CD4-positive, alpha-beta T cell treated with Interleukin-15 for 1 hour (primary cell): ENCODE measurements at places on chromosomes 13 and 19.

DNA sequence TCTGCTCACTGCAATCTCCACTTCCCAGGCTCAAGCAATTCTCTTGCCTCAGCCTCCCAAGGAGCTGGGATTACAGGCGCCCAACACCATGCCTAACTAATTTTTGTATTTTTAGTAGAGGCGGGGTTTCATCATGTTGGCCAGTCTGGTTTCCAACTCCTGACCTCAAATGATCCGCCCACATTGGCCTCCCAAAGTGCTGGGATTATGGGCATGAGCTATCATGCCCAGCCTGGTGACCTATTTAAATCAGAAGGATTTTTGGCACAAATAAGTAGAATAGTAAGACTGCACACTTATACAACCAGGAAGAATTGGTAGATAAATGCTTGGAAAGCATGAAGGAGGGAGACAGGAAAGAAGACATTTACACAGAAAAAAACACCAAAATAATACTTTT, 53.4 kb upstream of the AKAP11 start:
- no peak for DNase-seq

GRCh38 chr13:59088716-59089115, 1075.0 kb downstream of the DIAPH3 start:
- no peak for DNase-seq

DNA sequence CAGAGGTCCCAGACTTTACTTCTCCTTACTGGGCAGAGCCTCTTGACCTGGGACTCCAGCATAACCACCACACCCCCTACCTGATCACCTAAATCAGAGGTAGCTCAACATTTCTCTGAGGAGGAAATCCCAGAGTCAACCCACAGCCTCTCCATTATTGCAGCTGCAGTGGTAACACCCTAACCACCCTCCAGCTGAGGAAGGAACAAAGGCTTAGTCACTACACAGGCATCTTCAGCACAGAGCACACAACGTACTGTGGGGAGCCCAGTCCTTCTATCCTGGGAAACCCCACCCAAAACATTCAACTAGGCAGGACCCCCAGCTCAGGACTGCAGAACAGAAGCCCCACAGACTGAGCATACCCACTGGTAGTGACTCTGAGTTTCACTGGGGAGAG, 824.7 kb upstream of the SLITRK5 start:
- no peak for DNase-seq

- no peak for DNase-seq
These were observed 771.8 kb upstream of the SLITRK1 start for GRCh38 chr13:84653915-84654534.

DNA sequence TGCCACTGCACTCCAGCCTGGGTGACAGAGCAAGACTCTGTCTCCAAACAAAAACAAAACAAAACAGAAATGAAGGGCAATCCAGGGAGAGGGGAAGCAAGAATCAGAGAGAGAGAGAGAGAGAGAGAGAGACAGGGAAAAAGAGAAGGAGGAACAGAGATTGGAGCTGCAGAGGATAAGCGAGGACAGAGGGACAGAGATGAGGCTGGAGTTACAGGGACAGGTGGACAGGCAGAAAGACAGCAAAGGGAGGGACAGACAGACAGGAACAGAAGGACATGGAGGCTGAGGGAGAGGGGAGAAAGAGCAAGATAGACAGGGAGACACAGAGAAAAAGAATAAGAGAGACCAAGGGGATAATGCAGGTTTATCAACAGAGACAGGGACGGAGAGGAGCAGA, 1.3 kb upstream of the CRX start:
- DNase-seq: no peak

GRCh38 chr19:1394252-1395193, 6.8 kb downstream of the GAMT start:
- DNase-seq: no peak

DNA sequence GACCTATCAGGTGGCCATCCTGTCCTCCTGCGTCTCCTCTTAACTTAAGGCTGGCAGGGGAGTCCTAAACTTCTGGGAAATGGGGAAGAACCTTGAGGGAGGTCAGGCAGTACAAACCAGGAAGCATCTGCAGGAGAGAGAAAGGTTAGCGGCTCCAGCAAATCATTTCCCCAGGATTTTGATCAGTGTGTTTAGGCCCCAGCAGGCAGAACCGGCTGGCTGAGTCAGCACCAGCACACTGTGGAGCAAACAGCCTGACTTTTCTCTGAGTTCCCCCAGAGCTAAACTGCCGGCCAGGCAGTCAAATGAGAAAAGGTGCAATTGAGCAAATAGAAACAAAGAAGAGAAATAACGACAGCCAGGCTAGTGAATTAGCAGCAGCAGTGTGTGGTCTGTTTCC, 46.7 kb upstream of the MEDAG start:
- no peak for DNase-seq

GRCh38 chr13:109880371-109881346, 94.3 kb upstream of the IRS2 start:
- no peak for DNase-seq

GRCh38 chr13:70171151-70171550, 62.9 kb upstream of the KLHL1 start:
- DNase-seq: no peak

DNA sequence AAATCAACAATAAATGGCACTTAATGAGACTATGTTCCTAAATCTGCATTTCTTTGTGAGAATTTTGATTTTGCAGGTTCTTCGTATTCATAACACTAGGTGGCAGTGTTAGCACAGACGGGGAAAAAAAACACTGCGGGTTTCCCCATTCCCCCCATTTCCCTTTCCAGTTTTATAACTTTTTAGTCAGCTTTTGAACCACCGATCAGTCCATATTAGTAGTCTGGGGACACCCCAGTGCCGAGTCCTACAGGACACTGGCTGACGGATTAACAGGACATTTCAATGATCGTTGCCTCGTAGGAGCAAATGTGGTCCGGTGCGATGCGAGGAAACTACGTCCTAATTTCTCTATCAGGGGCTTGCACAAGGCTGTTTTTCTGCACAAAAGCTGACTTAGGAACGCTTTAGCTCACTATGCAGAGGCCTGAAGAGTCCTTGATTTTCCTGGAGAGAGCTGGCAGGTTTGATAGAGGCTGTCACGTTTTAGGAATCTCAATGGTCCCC, 234.3 kb downstream of the LMO7 start:
- no peak for DNase-seq

DNA sequence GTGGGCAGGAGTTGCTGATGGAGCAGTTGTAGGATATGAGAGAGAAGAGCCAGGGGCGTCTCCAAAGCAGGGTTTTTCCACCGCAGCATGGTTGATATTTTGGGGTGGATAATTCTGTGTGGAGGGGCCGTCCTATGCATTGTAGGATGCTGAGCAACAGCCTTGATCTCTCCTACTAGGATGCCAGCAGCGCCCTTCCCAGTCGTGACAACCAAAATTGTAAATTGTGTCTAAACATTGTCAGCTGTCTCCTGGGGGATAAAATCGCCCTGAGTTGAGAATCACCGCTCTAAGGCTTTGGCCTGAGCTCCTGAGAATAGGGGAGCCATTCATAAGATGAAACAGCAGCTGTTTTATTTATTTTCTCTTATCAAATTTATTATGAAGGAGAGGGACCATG, 4.2 kb downstream of the CACNG8 start:
- no peak for DNase-seq

- no peak for DNase-seq
These were observed 1247.6 kb upstream of the MIR17HG start for GRCh38 chr13:90099847-90100246.

GRCh38 chr19:54795758-54796157, 7.7 kb upstream of the KIR2DL4 start:
- DNase-seq: no peak

DNA sequence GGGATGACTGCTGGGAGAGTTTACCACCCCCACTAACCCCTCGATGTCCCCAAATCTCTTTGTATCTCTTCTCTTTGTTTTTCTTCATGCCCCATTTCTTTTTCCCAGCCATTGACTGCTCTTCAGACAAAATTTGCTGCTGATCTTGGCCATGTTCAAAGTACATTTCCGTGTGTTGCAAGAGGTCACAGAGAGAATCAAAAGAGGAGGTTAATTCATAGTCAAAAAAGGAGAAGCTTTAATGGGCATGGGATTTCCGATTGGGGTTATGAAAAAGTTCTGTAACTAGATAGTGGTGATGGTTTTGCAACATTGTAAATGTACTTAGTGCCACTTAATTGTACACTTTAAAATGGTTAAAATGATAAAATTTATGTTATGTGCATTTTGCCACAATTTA, 121.1 kb downstream of the FLT1 start:
- DNase-seq: no peak

- DNase-seq: no peak
These were observed 5.1 kb downstream of the BCL3 start for GRCh38 chr19:44753626-44753931.

DNA sequence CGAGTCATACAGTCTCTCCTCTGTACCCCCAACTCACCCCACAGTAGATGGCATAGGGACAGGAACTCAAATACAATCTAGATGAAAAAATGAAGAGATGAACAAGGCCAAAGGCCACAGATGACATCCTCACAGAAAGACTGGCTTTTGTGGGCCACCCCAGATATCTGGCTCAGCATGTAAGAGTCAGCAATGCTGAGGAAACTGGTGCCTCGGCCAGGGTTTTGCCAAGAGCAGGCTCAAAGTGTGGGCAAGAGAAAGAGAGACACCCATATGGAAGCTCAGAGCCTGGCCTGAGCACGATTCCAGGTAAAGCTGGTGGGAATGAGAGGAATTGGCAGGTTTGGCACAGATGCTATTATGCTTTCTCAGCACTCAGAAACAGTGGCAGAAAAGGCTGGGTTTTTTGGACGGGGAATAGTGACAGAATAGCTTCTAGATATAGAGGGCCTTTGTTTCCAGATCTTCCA, 460.6 kb downstream of the FOXO1 start:
- no peak for DNase-seq

GRCh38 chr19:51138549-51138979, 3.5 kb upstream of the SIGLEC7 start:
- peak; percentile 61 for DNase-seq

GRCh38 chr13:43787518-43787891, 733 bp upstream of the ENOX1 start:
- DNase-seq: no peak

GRCh38 chr13:39959497-39960144, 304.2 kb downstream of the COG6 start:
- DNase-seq: no peak

GRCh38 chr19:44303320-44303719, 1.5 kb downstream of the ZNF235 start:
- no peak for DNase-seq

GRCh38 chr19:46076951-46077814, 36.4 kb upstream of the IGFL4 start:
- DNase-seq: no peak

DNA sequence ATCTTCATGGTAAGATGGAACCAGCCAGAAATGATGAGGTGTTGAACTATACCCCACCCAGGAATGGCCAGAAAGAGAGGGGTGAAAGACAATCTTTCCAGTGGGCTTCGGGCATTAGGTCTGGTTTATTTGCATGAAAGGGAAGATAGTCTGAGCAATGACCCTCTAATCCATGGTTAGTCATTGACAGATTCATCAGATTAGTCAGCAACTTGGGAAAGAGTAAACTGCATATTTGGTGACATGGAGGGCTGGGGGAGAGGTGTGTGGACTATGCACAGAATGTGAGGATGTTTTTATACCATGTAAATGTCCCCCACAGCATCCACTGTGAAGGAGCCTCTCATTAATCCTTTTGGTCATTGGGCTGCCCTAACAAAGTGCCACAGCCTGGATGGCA, 30.1 kb upstream of the USP12 start:
- DNase-seq: no peak

- DNase-seq: peak; percentile 65
These were observed 73.4 kb upstream of the UBL3 start for GRCh38 chr13:29923554-29924481.

- no peak for DNase-seq
These were observed 21.1 kb downstream of the KBTBD6 start for GRCh38 chr13:41111454-41111853.

DNA sequence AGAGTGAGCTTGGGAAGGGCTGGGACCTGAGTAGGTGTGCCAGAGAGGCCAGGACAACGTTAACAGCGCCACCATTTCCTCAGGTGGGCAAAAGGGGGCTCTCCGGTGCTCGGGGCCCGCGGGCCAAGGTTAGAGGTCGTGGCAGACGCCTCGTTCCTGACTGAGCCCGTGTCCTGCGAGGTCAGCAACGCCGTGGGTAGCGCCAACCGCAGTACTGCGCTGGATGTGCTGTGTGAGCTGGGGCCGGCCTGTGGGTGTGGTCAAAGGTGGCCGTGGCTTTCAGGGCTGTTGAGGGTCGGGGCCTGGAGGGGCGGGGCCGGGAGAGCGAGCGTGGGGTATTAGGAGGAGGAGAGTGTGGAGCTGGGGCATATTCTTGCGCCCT, 3.7 kb downstream of the KIRREL2 start:
- no peak for DNase-seq

DNA sequence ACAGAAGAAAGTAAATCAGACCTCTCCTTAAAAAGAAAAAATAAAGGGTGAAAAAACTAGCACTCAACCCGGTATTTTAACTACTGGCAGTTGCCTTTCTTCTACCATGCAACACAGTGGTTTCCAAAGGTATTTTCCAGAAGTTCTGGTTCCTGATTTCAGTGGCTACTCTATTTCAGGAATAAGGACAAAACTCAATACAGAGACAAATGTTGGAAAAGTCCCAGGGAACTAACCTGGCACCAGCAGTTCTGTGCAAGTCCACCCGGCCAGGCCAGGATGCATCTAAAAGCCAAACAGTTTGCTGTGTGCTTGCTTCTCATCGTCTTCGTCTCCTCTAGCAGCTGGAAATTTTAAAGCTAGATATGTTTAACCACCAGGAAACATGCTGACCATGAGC, 52.5 kb downstream of the FOXO1 start:
- DNase-seq: no peak

GRCh38 chr13:50149932-50150331, 134.7 kb downstream of the KCNRG start:
- no peak for DNase-seq

- no peak for DNase-seq
These were observed 90.4 kb upstream of the PEG3 start for GRCh38 chr19:56930647-56931535.

GRCh38 chr19:3873151-3873550, 4.3 kb upstream of the ZFR2 start:
- no peak for DNase-seq

DNA sequence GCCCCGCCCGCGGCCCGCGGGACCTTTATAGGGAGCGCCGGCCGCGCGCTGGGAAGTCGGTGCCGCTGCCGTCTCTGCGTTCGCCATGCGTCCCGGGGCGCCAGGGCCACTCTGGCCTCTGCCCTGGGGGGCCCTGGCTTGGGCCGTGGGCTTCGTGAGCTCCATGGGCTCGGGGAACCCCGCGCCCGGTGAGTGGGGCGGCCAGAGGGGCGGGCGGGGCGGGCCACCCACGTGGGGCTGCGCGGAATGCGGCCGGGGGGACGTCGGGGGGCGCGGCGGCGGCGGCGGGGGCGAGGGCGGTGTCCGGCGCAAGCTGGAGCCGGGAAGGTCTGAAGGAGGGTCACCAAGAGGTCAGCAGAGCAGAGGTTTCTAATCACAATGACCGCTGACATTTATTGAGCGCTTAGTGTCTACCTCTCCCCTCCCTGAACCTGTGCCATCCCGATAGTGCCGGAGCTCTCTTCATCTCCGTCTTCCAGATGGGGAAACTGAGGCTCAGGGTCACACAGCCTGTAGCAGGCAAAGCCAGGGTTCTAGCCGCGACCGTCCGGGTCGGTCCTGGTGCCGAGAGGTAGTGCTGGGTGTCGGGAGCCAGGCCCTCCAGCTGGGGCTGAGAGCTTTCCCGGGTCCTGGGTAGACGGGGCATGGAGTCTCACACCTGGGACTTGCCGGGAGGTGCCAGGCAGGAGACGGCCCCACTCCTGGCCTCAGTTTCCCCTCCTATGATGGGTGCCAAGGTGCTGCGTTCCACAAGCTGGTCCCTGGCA, at the start of gene FSTL3:
TSS of gene FSTL3 (plus strand) at position 54 of the 767 bp plus-strand sequence. CDS start at position 86, 32 bp downstream.
- no peak for DNase-seq
